ENCODE measurements at places on chromosomes 7 and 10.
A peak's percentile ranks its signal among the peaks of the same experiment; 100 is the strongest.

- DNase-seq: no peak
Observed at GRCh38 chr10:106706127-106706526, 458.4 kb downstream of the SORCS1 start.

DNA sequence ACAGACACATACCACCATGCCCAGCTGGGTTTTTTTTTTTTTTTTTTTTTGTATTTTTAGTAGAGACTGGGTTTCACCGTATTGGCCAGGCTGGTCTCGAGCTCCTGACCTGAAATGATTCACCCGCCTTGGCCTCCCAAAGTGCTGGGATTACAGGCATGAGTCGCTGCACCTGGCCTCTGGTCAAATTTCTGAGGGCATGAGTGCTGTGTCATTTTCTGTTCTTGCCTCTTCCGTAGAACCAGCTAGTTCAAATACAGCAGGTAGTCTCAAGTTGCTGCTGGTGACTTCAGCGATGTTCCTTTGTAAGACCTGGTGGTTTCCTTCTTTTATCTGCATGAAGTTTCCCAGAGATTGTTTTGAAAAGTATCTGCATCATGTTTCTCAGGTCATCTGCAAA, 134.8 kb upstream of the SHH start:
- DNase-seq: no peak

GRCh38 chr7:138873220-138873892, 75.4 kb upstream of the ATP6V0A4 start:
- DNase-seq: no peak

- peak; percentile 37 for DNase-seq
Observed at GRCh38 chr7:67453580-67454380, 457.1 kb downstream of the TYW1 start.

DNA sequence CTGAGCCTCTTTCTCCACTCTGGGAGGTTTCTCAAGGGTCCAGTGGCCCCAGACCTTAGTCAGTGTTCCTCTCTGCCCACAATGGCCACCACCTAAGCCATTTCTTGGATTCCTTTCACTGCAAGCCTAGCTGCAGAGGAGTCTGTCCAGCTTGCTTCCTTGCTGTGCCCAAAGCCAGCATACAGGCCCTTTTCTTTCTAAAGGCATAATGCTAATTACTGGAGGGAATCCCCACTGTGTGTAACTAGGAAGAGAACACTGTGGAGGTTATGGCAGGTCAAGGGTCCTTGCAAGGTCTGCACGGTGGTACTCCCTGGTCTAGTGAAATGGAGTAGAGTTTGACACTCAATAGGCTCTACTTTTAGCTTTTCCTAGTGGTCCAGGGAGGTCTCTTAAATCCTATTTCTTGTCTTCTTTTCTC, 70.4 kb upstream of the CC2D2B start:
- DNase-seq: no peak

DNA sequence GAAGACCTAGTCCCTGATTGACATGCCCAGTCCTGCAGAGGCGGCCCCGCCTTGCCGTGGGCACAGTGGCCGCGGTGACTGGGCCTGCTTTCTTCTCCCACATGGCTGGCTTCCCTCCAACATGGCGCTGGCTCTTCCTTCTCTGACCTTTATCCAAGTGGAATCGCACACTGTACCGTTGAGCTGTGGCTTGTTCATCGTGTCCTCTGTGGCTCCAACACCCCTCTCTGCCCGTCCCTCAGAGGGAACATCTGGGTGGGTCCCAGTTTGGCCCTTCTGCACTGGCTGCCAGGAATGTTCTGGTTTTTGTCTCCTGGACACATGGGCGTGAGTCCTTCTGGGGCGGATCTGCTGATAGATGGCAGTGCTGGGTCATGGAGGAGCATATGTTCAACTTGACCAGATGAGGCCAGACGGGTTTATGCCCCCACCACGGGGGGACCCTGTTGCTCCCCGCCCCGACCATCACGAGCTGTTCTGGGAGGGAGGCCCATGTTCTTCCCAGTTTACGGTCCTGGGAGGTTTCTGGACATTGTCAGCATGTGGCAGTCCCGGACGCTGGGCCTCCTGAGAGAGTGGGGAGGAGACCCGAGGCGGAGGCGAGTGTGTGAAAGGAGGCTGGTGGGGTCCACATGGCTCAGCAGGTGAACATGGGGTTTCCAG, 63.5 kb downstream of the LHPP start:
- DNase-seq: no peak

DNA sequence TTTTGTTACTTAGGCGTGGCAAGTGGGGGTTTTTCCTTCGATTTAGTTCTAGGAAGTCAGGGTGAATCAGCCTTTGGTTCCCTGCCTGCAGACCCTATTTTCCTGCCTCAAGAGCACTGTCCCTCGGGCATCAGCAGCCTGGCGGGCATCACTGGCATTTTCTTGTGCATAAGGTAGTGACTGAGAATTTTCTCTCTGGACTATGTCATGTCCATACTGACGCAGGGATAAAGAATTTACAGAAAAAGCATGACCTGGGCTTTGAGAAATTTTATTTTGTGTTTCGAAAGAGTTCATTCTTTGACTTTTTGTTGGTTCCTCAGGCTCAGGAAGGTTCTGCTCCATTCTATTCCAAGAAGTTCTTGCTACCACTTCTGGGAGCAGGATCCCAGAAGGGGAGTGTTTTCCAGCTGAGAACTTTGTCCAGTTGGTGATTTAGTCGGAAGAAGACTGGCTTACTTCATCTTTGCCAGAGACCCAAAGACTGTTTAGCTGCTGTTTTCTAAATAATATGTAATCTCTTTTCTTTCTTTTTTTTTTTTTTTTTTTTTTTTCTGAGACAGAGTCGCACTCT, 213.9 kb upstream of the SH2B2 start:
- DNase-seq: no peak

DNA sequence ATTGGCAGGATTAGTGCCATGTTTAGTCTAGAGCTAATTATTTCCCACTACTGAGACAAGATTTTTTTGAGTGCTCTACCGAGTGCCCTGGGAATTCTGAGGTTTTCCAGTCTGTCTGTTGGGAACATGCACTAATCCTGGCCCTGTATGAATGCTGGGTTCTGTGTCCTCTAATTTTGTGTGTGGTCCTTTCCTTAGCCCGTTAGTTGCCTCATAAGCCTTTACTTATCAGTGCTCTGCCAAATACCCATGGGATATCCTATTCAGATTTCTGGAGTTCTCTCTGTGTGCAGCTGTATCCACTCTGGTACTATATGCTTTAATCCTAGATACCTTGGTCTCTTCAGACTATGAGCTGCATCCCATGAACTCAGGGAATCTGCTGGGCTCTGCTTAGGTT, 13.1 kb downstream of the CSGALNACT2 start:
- DNase-seq: no peak

DNA sequence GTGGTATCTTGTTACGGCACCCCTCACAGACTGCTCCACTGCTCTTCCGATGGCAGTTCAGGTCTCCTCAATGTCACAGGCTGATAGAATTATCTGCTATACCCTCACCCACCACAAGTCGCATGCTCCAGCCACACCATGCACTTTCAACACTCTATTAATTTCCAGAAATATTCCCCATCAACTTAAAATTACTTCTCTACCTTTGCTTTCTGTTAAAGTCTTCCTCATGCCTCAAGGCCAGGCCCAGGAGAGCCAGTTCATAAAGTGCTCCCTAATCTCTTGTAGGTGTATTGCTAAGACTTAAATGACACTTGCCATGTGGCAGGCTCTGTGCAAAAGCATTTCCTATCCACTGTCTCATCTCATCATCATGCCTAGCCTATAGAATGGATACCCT, 105.9 kb upstream of the ARID5B start:
- peak; percentile 16 for DNase-seq

- no peak for DNase-seq
Observed at GRCh38 chr10:129702605-129703004, 235.6 kb downstream of the MGMT start.

GRCh38 chr7:119175911-119176627, 951.6 kb downstream of the ANKRD7 start:
- peak; percentile 89 for DNase-seq

- DNase-seq: no peak
Observed at GRCh38 chr7:39349452-39350123, 216.6 kb upstream of the YAE1 start.
